ENCODE measurements at places on chromosomes 1 and 21.

- no peak for DNase-seq
Observed at GRCh38 chr1:112686835-112687234, 12.4 kb downstream of the MOV10 start.

DNA sequence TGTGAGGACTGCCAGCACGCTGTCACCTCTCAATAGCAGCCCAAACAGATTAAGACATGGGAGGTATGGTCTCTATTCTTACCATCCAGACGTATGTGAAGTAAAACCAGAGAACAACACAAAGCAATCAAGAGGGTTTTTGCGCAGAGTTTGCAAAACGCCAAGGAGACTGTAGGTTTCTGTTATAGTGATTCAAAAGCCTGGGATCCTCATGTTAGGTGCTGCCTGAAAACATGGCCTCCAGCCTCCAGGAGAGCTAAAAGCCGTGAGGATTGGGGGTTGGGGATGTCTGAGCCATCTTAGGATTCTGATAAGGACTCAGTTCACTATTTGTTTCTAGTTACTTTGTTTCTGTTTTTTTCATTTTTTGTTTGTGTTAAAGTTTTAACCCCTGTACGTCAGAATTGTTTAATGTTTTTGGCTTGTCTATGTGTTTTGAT lies 4.2 kb upstream of the CCT8 start:
- peak; percentile 47 for DNase-seq

- DNase-seq, result peak; percentile 80
Observed at GRCh38 chr1:173477286-173478093, at the start of gene PRDX6. TSS of gene PRDX6 (plus strand) at chr1:173477335. CDS start at chr1:173477398, 63 bp downstream.

DNA sequence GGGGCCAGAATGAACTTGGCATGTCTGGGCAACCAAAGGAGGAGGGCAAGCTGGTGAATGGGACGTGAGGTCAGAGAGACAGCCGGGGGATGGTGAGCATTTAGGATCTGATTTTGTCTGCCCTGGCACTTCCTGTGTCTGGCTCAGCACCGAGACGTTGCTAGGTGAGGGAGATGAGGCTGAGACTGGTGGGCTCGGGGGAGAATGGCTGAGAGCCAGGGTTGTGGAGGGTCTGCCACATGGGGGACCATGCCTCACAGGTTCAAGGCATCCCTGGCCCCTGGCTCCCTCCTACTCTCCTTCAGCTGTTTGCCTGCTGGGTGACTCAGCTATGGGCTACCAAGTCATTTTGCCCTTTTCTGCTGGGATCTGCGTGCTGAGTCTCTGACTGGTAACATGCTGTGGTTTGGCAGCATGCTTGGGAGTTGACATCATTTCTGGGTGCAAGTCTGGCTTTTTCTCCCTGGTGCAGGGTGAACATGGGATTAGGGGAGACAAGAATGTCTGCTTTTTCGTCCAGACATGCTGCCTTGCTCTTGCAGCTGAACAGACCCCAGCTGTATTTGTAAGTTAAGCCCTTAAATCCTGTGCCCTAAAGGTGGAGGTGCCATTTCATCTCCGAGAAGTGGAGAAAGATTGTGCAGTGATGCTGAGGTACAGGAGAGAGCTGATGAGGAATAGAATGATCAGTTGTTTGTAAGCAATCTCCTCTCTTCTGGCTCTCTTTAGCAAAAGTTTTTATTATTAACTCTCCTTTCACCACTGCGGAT lies 17.6 kb downstream of the GALNT2 start:
- peak; percentile 98 for DNase-seq

DNA sequence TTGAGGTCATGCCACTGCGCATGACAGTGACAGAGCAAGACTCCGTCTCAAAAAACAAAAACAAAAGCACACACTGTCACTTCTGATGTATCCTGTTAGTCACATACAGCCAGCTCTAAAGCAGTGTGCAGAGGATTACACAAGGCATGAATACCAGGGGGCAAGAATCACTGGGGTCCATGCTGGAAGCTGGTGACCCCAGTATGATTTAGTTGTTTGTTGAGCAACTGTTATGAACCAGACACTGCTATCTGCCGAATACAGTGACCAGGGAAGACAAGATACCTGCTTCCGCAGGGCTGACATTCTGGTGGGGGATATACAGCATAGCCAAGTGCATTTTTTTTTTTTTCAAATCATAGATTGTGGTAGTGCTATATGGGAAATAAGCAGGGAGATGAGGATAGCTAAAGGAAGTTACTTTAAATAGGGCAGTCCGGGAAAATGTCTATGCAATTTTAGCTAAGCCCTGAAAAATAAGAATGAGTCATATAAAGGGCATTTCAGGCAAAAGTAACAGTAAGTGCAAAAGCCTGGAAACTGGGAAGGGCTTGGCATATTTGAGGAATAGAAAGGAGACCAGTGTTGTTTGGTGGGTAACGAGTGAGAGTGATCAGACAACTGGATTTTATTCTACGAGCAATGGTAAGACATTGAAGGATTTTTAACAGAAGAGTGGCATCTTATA lies 69.7 kb downstream of the ADSS2 start:
- DNase-seq, result peak; percentile 63

GRCh38 chr21:39182016-39182415 lies 1.2 kb downstream of the PSMG1 start:
- no peak for DNase-seq

DNA sequence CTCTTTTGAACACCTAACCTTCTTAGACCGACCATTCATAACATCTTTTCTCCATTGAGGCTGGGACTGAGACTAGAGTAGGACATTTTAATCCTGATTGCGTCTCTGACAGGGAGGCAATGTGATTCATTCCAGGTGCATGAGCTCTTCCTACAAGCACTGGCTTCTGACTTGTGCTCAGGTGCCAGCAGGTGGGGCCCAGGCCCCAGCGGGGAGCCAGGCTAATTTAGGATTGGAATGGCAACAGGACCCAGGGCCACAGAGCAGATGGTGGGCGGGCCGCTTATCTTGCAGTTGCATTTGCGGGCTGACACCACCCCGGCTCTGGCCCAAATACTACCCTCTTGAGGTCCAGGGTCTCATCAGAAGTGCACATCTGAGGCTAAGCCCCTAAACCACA lies 4.1 kb downstream of the GPA33 start:
- no peak for DNase-seq

All from astrocyte of the spinal cord (primary cell).